ENCODE measurements at places on chromosomes 16 and 17.

GRCh38 chr17:45387739-45388138, 44.9 kb downstream of the ARHGAP27 start:
- DNase-seq: no peak

GRCh38 chr17:47714773-47715396, 18.2 kb upstream of the TBX21 start:
- no peak for DNase-seq

DNA sequence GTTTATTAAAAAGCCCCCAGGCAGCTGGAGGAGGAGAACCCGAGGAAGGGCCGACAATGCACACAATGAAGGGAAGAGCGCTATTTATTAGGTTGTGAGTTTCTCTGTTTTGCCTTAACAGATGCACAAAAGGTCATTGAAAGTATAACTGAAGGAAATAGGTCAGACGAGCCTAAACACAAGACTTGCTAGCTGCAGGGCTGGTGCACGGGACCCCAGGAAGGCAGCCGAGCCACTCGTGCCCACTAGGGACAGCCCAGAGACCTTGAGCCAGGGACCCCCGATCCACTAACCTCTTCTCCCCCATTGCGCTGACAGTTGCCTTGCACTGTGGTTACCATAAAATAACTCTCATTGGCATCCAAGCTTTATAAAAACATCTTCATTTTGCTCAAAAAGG, 11.3 kb downstream of the LITAFD start:
- no peak for DNase-seq

DNA sequence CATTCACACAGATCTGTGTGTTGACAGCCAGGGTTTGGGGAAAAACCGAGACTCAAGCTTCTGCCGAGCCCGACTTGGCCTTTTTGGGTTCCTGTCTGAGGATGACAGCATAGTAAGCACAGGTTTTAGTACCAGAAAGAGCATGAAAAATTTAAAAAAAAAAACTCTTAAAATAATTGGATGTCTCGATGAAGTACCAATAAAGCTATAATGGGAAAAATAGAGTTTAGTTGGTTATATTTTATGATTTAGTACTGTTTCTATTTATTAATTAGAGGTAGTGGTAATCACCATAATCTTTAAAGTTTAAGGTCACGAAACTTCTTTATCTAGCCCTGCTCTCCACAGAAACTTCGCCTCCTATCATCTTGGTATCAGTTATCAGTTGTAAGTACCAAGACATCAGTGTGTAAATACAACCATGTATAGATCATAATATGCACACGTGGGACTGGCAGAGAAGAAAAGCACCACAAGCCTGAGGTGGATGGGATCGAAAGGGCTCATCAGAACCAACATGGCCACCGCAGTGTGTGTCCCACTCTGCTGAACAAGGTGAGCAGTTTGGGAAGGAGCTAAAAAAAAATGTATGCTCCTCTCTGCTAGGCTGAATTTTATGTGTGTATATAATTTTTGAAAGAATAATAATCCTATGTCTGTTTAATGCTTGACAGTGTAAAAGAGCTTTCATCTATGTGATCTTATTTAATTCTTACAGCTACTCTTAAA, 14.4 kb upstream of the EEF2K start:
- DNase-seq: no peak

DNA sequence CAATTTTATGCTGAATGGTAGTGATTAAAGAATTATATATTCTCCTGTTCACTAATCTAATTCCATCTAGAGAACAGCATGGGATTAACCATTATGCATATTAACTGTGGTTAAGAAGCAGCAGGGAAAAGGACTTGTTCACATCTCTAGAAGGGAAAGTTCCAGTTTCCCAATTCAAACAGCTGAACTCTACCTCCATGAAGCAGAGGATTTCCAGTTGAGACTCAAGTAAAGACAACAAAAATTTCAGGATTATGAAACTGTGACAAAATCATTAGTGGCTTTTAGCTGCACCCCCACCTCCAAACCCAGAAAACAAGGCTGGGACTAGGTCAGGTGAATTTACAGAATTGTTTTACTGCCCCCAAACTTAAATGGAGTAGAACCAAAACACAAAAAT, 73.6 kb downstream of the USP32 start:
- DNase-seq: no peak

DNA sequence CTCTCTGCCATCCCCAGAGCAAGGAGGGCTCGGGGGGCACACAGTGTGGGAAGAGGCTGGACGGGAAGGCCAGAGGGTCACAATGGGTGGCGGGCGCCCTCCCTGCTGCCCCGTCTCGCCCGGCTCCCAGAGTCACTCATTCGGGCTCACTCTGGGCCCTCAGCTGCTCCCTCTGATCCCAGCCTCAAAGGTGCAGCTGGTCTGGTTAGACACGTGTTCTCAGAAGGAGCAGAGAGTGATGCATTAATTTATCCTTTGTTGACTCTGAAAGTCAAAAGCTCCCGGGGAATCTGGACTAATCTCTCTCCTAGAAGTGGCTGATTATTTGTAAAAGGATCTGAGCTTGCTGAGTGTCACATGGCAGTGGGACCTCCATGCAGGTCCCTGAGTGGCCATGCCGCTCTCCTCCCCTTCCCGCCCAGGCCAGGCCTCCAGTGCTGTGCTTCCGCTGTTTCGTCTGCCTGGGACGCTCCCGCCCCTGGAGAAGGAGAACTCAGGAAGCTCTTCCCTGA, 87.5 kb downstream of the SEC14L1 start:
- no peak for DNase-seq

GRCh38 chr17:9872852-9873251, 32.2 kb downstream of the RCVRN start:
- DNase-seq: no peak

GRCh38 chr17:83174362-83175118, 95.1 kb downstream of the METRNL start:
- no peak for DNase-seq

GRCh38 chr16:1468426-1468810, 6.4 kb downstream of the CLCN7 start:
- no peak for DNase-seq

DNA sequence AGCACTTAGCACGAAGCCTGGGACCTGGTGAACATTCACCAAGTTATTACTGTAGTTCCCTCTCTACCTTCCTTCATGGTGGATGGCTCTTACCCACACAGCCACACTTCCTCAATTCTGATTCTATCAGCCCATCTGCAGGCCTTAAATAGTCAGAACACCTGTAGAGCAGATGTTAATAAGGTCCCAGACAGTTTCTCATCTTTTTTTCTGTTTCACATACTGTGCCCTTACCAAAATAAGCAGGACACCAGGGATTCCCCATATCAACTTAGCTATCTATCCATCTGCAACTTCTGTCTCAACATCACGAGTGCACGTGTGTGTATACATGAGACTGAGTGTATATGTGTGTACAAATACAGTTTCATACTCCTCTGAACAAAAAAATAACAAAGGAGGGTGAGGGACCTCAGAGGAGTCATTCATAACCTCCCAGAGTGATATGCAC, 2.8 kb downstream of the RECQL5 start:
- DNase-seq: no peak

- DNase-seq: no peak
These were observed 9.6 kb downstream of the CRISPLD2 start for GRCh38 chr16:84829168-84829965.

- DNase-seq: no peak
These were observed 11.9 kb upstream of the CD300E start for GRCh38 chr17:74635418-74635817.

- no peak for DNase-seq
These were observed 45.4 kb downstream of the CBLN1 start for GRCh38 chr16:49236216-49236615.

DNA sequence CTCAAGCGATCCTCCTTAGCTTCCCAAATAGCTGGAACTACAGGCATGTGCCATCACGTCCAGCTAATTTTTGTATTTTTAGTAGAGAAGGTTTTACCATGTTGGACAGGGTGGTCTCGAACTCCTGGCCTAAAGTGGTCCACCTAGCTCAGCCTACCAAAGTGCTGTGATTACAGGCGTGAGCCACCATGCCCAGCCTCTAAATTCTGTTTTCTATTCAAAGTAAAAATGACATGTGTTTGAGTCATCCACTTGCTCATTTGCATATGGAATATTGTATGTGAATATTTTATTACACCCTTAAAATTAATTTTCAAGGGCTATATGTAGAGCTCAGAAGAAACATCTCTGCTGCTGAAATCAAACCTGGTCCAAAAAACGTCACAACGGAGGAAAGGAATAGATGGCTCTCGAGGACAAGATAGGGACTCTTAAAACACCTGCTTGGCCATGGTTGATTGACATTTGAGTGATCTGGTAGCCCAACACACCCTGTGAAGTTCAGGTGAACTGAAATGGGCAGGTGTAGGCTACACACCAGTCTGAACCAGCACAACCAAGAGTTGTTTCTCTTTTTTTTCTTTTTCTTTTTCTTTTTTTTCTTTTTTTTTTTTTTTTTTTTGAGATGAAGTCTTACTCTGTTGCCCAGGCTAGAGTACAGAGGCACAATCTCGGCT, 51.1 kb downstream of the SF3B3 start:
- DNase-seq: no peak

DNA sequence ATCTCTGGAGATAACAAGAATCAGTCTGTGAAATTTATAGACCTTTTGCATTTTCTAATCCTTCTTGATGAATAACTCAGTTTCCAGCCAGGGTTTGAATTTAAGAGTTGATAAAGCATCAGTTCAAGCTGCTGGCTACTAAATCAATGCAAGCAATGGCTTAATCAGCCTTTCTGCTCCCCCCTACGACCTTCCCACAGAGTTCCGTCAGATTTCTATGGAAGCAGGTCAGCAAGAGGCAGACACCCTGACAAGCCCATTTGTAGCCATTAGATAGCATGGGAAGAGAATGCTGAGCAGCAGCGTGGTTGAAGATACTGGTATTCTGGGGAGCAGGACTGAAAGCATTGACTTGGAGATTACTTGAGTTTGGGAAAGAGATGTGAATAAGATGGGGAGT, 868.1 kb downstream of the KCNJ2 start:
- no peak for DNase-seq

DNA sequence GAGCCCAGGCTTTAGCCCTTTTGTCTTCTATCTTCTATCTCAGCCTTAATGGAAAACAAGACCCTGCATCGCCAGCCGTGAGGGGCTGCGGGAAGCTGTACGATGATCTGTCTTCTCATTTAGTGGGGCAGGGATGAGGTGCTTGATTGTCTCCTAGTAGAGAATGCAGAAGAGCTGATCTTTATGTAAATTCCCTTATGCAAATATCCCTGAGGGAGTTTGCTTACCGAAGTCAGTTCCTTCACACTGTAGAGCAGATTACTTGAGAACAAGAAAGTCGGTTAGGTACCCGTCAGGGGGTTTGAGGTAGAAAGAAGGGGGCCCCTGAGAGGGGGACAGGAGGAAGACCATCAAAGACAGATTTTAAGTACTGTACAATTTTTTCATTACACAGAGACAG, 66.2 kb downstream of the IRF8 start:
- DNase-seq: no peak

DNA sequence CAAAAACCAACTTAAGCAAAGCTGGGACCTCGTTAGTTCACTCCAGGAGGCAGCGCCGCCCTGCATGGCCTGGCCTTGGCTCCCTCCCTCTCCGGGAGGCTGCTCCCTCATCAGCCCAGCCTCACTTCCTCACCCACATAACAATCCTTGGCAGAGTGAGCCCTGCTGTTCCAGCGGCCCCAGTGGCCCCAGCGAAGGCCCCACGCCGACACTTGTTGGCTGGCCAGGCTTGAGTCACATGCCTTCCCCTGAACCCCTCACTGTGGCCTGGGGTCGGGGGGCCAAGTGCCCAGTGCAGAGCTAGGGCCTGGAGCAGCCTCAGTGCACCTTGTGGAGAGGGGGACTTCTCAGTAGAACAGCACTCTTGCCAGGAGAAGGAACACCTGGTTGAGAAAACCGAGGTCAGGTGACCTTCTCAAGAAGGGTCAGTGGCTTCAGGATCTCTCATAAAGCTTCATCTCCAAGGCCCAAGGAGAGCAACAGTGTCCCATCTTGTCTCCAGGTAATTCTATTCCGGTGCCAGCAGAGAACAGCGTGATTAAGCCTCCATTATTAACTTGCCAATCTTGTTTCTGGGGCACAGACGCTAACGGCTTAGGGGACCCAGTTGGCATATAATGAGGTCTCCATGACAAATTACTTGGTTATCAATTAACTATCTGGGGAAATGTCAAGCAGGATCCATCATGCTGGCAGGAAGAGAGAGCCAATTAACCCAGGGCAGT, 26.8 kb downstream of the ENDOV start:
- DNase-seq: no peak

GRCh38 chr17:72110942-72111318, 9.9 kb upstream of the SOX9 start:
- no peak for DNase-seq

DNA sequence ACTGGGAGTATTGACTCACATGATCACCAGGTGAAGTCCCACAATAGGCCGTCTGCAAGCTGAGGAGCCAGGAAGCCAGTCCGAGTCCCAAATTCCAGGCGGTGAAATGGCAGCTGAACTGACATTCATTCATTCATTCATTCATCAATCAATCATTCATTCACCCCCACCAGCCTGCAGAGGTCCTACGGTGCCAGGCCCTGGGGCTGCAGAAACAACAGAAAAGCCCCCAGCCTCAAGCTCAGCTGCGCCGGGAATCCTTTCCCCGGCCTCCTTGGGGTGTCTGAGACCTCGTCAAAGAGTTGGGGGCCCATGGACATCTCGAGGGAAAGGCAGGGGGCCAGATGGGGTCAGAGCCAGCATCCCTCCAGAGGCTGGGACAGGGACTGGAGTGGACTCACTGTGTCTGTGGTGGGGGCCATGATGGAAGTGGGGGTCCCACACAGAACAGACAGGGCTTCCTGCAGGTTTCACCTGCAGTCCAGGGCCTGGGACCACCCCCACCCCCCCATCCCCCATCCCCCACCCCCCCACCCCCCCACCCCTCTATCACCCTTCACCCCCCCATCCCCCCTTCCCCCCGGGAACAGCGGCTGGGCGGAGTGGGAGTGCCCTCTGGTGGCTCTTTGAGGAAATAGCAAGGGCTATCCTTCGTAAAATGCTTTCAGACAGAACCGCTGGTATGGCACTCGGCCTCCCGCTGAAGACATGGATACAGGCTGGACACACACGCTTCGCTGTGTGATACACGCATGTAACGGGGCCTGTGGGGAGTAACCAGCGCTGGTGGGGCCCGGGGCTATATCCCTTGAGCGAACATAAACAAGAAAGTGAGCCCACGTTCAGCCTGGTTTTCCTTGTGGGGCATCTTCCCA, 8.5 kb upstream of the ZC3H18 start:
- DNase-seq: peak; percentile 53

- no peak for DNase-seq
These were observed 11.9 kb upstream of the AURKB start for GRCh38 chr17:8222380-8222629.

GRCh38 chr16:65113441-65113840, 8.4 kb downstream of the CDH11 start:
- DNase-seq: no peak
